ENCODE measurements at places on chromosomes 7 and 10.

DNA sequence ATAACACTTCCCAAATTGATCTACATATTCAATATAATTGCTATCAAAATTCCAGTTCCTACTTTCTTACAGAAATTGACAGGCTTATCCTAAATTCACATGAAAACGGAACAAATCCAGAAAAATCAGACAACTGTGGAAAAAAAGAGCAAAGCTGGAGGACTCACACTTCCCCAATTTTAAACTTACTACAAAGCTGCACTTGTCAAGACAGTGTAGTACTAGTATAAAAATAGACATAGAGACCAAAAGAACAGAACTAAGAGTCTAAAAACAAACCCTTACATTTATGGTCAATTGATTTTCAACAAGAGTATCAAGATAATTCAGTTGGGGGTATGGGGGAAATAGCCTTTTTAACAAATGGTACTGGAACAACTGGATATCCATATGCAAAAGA is 27.5 kb downstream of the LMBR1 start:
- H3K36me3 ChIP-seq, result peaks cover 9% of the 10 kb centered on the region
- no peaks in the 10 kb centered on the region for H3K27me3 ChIP-seq
- H3K4me3 ChIP-seq, result no peak overlapping the region
- no peak for DNase-seq
- H3K4me1 ChIP-seq, result peaks cover 7% of the 10 kb centered on the region
- H3K27ac ChIP-seq, result no peak overlapping the region

- H3K4me3 ChIP-seq, result no peak overlapping the region
- H3K4me1 ChIP-seq, result peaks cover 9% of the 10 kb centered on the region
- no peak for DNase-seq
Observed at GRCh38 chr10:93064874-93065660, 4.5 kb downstream of the CYP26C1 start.

DNA sequence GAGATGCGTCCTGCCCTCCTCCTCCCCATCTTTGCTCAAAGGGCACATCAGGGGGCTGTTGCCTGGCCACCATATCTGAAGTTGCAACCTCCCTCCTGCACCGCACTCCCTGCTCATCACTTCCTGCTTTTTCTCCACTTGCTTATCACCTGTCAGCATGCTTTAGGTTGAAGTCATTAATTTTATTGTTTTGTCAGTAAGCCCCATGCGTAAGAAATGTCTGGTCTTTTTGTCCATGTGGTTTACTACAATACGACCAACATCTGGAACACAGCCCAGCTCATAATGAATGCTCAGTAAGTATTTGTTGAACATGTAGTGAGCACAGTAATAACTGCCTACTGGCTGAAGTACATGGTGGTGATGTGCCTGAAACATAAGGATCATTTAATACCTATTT is 71.6 kb upstream of the GJD4 start:
- no peaks in the 10 kb centered on the region for H3K27me3 ChIP-seq
- no peak for DNase-seq
- no peak overlapping the region for H3K4me3 ChIP-seq
- peaks cover 13% of the 10 kb centered on the region for H3K4me1 ChIP-seq

DNA sequence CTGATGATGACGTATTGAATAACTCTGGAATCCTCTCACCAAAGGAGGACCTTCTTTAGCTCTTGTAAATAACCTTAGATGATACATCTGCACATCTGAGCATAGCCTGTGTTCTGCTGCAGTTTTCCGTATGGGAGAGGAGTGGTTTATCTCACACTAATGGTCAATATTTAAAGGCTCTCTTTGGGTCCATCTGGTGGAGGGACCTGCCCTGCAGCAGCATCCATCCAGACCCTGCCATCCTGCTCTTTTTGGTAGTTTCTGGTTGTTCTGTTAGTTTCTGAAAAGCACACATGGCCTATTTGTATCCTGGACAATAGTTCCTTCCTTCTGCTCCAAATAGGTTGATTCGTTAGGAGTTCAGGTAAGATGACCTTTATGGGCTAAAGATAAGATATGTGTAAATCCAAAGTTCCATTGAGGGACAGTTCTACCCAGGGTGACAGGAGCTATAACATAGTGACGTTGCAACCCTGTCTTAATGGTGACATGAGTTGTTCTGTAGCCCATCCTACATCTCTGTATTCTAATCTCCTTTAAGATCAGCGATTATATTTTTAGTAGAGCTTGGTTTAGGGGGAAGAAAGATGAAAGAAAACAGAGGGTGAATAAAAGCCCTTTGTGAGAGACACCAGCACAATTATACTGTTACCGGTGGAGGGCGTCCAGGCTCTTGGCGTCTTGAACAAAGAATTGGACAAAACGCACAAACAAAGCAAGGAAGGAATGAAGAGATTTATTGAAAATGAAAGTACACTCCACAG is 60.0 kb upstream of the KLF14 start:
- H3K27me3 ChIP-seq, result peaks cover 28% of the 10 kb centered on the region
- DNase-seq, result no peak
- no peak overlapping the region for H3K4me3 ChIP-seq
- no peak overlapping the region for H3K27ac ChIP-seq
- H3K36me3 ChIP-seq, result no peaks in the 10 kb centered on the region
- H3K4me1 ChIP-seq, result no peaks in the 10 kb centered on the region

DNA sequence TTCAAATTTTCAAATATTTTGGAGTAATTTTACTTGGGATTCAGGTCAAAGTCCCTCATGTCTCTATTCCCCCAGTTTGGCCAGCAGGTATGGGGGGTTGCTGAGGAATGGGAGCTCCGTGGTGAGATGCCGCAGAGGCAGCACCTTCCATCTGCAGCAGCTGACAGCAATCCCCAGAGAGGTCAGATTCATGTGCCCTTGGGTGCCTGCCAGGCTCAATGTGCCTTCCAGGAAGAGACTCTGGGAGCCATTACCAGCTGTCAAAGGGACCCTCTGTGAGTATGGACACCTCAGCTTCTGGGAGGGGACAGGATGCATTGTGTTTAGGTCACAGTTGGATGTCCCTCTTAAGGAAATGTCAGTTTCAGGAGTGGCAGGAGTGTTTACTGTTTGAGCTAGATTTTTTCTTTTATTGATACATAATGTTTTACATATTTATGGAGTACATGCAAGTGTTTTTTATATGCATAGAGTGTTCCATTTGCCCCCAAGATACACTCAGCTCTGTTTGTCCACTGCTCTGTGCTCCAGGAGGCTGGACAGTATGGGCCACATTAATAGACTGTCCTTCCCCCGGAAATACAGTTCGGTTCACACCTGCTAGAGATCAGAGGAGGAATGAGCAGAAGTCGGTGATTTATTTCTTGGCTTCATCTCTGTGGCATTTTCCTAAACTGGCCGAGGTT is 75.3 kb upstream of the GRB10 start:
- no peak overlapping the region for H3K27ac ChIP-seq
- H3K4me1 ChIP-seq, result no peaks in the 10 kb centered on the region
- no peak for DNase-seq
- H3K4me3 ChIP-seq, result no peak overlapping the region
- H3K36me3 ChIP-seq, result no peaks in the 10 kb centered on the region

GRCh38 chr7:100091411-100092181 is 2.8 kb downstream of the COPS6 start:
- no peaks in the 10 kb centered on the region for H3K27me3 ChIP-seq
- peaks cover 16% of the 10 kb centered on the region for H3K36me3 ChIP-seq
- H3K4me1 ChIP-seq, result peaks cover 9% of the 10 kb centered on the region
- no peak for DNase-seq
- no peak overlapping the region for H3K4me3 ChIP-seq
- peak overlapping the region; percentile 83 for H3K27ac ChIP-seq

DNA sequence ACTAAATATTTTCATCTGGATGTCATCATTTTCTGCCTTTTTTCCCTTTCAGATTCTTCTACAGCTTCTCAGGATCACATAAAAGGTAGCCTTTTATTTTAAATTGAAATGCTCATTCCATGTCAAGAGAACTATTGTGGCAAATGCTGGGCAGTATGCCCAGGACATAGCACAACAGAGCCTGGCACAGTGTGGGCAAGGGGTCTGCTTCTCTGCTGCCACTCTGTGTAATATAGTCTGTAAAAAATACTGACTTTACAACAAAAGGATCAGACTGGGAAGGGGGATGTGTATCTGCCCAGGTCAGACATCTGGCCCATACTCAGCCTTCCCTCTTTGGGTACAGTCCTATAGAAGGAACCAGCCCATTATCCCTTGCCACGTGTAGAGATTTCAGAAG is 62.7 kb downstream of the CUZD1 start:
- H3K4me3 ChIP-seq, result no peak overlapping the region
- no peak for DNase-seq
- H3K4me1 ChIP-seq, result no peaks in the 10 kb centered on the region
- H3K27me3 ChIP-seq, result peaks cover 14% of the 10 kb centered on the region
- H3K36me3 ChIP-seq, result no peaks in the 10 kb centered on the region
- no peak overlapping the region for H3K27ac ChIP-seq

DNA sequence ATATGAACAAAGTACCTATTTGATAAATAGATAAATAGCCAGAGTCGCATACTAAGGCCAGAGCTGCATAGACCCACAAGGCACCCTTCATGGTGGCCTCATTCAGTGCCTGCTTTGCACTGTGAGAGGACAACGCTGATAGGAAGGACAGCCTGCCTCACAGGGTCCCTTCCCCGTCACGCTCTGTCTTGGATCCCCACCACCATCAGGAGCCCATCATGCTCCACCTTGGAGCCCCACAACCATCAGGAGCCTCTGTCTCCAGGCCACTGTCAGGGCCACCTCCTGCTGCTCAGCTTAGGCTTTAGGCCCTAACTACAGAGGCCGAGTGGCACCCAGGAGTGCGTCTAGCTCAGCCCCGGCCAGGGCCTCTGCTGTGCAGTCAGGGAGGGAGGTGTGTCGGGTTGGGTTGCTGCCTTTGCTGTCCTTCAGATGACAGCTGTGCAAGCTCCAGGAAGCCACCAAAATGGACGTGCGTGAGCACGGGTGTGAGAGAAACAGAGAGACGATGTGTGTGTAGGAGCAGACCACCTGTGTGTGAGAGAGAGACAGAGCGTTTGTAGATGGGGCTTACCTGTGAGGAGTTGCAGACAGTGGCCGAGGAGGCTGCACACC is 516.9 kb downstream of the GLRX3 start:
- H3K4me1 ChIP-seq, result no peaks in the 10 kb centered on the region
- H3K4me3 ChIP-seq, result no peak overlapping the region
- H3K36me3 ChIP-seq, result no peaks in the 10 kb centered on the region
- no peak for DNase-seq

GRCh38 chr10:97960269-97961056 is 70.0 kb downstream of the CRTAC1 start:
- H3K4me1 ChIP-seq, result no peaks in the 10 kb centered on the region
- no peaks in the 10 kb centered on the region for H3K36me3 ChIP-seq
- H3K4me3 ChIP-seq, result no peak overlapping the region
- H3K27ac ChIP-seq, result no peak overlapping the region
- H3K27me3 ChIP-seq, result peaks cover 46% of the 10 kb centered on the region

DNA sequence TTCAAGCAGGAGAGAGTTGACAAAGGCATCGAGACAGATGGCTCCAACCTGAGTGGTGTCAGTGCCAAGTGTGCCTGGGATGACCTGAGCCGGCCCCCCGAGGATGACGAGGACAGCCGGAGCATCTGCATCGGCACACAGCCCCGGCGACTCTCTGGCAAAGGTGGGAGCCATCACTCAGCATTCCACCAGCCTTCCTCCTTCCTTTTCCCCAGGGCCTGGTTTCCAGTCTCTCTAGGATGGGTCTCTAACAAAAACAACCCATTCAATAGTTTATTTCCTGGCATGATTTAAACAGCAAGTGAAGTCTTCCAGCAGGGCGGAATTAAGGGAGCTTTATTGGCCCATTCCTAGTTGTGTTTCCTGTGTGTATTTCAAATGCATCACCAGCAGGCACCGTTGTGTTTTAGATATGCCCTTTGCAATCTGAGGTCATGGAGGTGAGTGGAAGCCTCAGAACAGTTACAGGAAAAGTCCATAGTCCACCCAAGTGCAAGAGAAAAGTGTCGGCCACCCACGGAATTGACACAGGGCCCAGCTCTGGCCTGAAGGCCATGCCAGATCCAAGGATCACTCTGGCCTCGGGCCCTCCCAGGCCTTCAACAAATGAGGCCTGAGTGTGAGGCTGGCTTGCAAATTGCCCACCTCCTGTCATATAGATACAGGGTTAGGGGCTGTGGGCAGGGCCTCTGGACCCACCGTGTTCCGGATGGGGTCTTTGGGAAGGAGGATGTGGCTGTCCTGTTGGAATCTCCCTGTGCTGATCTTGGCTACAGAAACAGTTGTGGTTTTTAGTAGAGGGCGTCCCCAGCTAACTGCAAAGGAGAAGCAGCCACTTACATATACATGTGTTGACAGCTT is 46.9 kb upstream of the TRIM8 start:
- DNase-seq, result no peak
- H3K4me3 ChIP-seq, result no peak overlapping the region
- H3K36me3 ChIP-seq, result no peaks in the 10 kb centered on the region
- no peak overlapping the region for H3K27ac ChIP-seq

GRCh38 chr10:13271552-13272163 is 28.2 kb downstream of the PHYH start:
- no peak for DNase-seq
- H3K4me1 ChIP-seq, result no peaks in the 10 kb centered on the region
- H3K27ac ChIP-seq, result no peak overlapping the region
- no peak overlapping the region for H3K4me3 ChIP-seq

DNA sequence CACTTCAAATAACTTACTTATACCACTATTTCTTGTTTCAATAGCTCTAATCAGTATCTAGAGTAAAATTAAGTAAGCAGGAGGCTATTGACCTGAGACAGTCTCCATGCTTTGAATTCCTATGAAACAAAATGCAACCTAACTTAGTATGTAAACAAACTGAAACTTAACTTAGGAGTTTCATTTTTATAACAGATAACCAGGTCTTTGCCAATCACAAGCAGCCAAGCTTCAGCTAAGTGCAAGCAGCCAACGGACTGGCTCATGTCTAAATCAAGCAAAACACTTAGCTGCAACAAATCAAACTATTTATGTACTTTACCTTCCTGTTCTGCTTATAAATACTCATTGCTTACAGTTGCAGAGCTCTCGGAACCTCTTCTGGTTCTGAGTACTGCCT is 4.4 kb upstream of the GSTK1 start:
- H3K36me3 ChIP-seq, result peaks cover 6% of the 10 kb centered on the region
- peak overlapping the region; percentile 63 for H3K27ac ChIP-seq
- peaks cover 34% of the 10 kb centered on the region for H3K4me1 ChIP-seq
- H3K4me3 ChIP-seq, result peak overlapping the region; percentile 57

DNA sequence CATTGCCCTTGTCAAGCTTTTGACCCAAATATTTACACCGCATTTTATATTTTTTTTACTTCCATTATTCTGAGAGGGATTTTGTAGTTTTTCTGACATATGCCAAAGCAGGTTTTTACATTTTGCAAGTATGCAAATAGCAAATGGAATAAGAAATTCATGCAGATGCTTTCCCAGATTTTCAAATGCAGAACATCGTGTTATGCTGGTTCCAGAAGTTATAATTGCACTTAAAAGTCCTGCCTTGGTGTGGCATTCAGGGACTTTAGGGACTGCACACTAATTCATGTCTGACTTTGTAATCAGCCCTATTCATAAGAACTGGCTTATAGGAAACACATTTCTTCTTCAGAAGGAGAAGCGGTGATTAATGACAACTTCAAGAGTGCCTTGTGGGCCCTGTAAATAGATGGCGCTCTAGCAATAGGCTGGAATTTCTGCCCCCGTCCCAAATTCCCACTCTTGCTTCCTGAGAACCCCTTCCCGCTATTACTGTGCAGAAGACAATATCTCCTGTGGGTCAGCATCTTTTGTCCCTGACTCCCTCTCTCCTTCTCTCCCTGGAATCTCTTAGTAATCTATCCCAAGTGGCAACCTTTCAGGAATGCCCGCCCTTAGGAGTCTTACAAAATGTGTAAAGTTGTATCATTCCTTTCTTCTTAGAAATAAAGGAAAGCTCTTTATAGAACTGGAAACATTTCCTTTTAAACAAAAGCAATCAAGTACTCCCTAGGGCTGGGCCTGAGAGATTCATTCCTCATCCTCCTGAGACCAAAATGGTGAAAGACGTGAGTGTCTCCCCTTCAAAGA is 264.0 kb downstream of the INHBA start:
- no peak overlapping the region for H3K4me3 ChIP-seq
- H3K27ac ChIP-seq, result no peak overlapping the region
- no peaks in the 10 kb centered on the region for H3K27me3 ChIP-seq
- H3K4me1 ChIP-seq, result no peaks in the 10 kb centered on the region
- no peak for DNase-seq

Data from natural killer cell treated with Interleukin-12 subunit alpha and Interleukin-12 subunit beta and Interleukin-15 and Interleukin-18, amount 100 ng/mL, for 72 hours (primary cell).